ENCODE measurements at places on chromosomes 7 and 10. TPM values are rescaled to one million over a fixed set of nuclear protein-coding genes. Genes with fewer than 3 reads are reported as not detected.
A peak's percentile ranks its signal among the peaks of the same experiment; 100 is the strongest.

DNA sequence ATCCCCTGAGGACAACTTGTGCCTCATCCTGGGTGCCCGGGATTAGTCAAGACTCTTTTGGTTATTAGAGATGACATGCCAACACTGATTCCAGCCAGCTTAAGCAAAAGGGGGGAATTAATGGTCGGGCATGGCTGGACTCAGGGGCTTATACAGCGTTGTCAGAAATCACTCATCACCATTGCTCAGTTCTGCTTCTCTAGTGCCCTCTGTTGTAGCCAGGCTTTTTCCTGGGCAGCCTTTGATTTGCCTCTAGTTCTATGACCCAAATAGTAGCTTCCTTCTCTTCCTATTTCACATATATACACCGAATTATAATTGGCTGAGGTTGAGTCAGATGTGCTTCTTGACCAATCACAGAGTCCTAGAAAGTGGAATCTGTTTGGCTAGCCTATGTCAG, 192.0 kb upstream of the HABP2 start:
- H3K27me3 ChIP-seq: 0 out of 2 replicates have a peak, but pooled peaks cover 7% of the 10 kb centered on the region
- H3K4me1 ChIP-seq: peaks cover 13% of the 10 kb centered on the region
- no peak for DNase-seq
- no peaks in the 10 kb centered on the region for H3K36me3 ChIP-seq

GRCh38 chr7:76048668-76048988, 722 bp downstream of the MDH2 start:
- no peaks in the 10 kb centered on the region for H3K27me3 ChIP-seq
- H3K4me3 ChIP-seq: peak overlapping the region; percentile 95
- H3K27ac ChIP-seq: peak overlapping the region; percentile 97
- no peaks in the 10 kb centered on the region for H3K36me3 ChIP-seq

- peak; percentile 87 for DNase-seq
- peak overlapping the region; percentile 59 for H3K4me3 ChIP-seq
- H3K4me1 ChIP-seq: peaks cover 39% of the 10 kb centered on the region
- H3K36me3 ChIP-seq: no peaks in the 10 kb centered on the region
- no peaks in the 10 kb centered on the region for H3K27me3 ChIP-seq
These were observed 22.4 kb upstream of the SEMA3C start for GRCh38 chr7:80941208-80941758.

DNA sequence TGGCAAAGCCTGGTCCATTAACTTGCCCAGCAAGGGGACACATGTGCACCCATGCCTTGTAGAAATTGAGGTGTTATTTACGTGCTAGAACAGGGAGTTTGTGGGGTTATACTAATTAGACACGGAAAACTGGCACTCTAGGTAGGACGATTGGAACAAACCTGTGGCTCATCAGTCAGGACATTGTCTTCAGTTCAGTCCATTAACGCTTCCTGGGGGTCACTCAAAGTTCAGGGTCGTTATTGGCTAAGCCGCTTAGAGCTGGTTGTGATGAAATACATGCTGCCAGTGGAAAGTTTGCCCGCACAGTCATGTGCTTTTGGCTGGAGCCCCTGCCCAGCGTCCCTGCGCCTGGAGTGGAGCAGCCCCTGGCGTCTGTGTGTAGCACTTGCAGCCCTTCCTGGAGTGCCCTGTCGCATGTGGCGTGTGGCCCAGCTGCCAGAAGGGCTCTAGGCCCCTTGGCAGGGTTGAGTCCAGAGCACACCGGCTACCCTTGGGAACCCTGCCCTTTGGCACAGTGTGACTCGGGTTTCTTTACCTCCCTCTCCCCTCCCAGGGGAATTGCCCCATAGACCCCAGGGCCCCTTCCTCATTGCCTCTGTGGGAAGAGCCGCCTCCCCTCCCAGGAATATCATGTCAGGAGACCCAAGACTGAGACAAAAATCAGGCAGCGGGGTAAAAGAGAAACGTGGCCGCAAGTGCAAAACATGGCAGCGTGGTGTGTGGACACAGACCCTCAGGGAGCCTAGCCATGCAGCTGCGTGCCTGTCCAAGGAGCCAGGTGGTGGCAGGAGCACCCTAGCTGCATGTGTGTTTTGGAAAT, 9.8 kb downstream of the ZNF775 start:
- H3K27ac ChIP-seq: no peak overlapping the region
- H3K4me1 ChIP-seq: peaks cover 8% of the 10 kb centered on the region
- no peak overlapping the region for H3K4me3 ChIP-seq
- H3K27me3 ChIP-seq: no peaks in the 10 kb centered on the region
- H3K36me3 ChIP-seq: no peaks in the 10 kb centered on the region

- no peak overlapping the region for H3K27ac ChIP-seq
- H3K27me3 ChIP-seq: no peaks in the 10 kb centered on the region
- H3K4me1 ChIP-seq: peaks cover 26% of the 10 kb centered on the region
- H3K4me3 ChIP-seq: no peak overlapping the region
These were observed 128.5 kb upstream of the COL1A2 start for GRCh38 chr7:94266238-94266644.

DNA sequence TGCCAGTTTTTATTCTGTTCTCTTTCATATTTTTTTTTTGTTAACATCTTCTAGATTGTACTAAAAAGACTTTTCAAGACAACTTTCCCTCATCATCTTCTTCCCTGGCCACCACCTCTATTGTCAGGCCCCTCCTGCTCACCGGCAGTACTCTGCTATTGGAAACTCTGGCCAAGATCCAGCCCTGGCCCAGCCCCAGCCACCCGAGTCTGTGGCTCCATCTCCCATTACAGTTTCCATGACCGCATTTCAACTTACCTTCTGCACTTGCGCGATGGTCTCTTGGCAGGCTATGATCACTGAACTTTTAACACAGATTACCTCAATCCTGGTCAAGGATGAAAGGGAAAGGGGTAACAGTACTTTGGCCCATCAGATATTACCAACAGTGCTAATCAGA, 137.7 kb upstream of the POM121L12 start:
- H3K27ac ChIP-seq: no peak overlapping the region
- H3K27me3 ChIP-seq: no peaks in the 10 kb centered on the region
- DNase-seq: no peak
- H3K4me1 ChIP-seq: no peaks in the 10 kb centered on the region
- H3K4me3 ChIP-seq: no peak overlapping the region

DNA sequence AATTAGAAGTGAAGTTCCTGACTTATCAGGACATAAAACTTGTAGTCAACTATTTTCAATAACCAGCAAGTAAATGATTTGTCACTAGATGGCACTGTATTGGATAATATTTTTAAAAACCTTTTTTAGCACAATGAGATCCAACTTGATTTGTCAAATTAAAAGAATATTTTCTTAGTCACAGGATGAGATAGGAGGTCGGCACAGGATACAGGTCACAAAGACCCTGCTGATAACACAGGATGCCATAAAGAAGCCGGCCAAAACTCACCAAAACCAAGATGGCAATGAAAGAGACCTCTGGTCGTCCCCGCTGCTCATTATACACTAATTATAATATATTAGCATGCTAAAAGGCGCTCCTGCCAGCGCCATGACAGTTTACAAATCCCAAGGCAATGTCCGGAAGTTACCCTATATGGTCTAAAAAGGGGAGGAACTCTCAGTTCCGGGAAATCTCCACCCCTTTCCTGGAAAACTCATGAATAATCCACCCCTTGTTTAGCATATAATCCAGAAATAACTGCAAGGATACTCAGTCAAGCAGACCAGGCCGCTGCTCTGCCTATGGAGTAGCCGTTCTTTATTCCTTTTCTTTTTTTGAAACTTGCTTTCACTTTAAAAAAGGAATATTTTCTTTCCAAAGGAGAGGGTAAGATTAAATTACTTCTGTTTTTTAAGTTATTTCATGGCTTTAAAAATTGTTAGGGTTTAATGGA, 255.7 kb upstream of the MKLN1 start:
- no peaks in the 10 kb centered on the region for H3K27me3 ChIP-seq
- peaks cover 80% of the 10 kb centered on the region for H3K4me1 ChIP-seq
- H3K4me3 ChIP-seq: peak overlapping the region; percentile 51
- peak; percentile 70 for DNase-seq
- H3K27ac ChIP-seq: peak overlapping the region; percentile 78

- H3K27ac ChIP-seq: no peak overlapping the region
- H3K4me1 ChIP-seq: peaks cover 7% of the 10 kb centered on the region
- no peaks in the 10 kb centered on the region for H3K27me3 ChIP-seq
- peak; percentile 70 for DNase-seq
- H3K4me3 ChIP-seq: no peak overlapping the region
These were observed 13.1 kb upstream of the ASB4 start for GRCh38 chr7:95472581-95473161.

- peaks cover 41% of the 10 kb centered on the region for H3K4me1 ChIP-seq
- peak overlapping the region; percentile 10 for H3K4me3 ChIP-seq
- DNase-seq: peak; percentile 75
- H3K27me3 ChIP-seq: no peaks in the 10 kb centered on the region
- no peaks in the 10 kb centered on the region for H3K36me3 ChIP-seq
These were observed 24.8 kb upstream of the EIF5AL1 start for GRCh38 chr10:79487296-79488194.

- no peak overlapping the region for H3K27ac ChIP-seq
- H3K4me1 ChIP-seq: no peaks in the 10 kb centered on the region
- peaks cover 7% of the 10 kb centered on the region for H3K36me3 ChIP-seq
- no peak overlapping the region for H3K4me3 ChIP-seq
These were observed 205.4 kb upstream of the SH2B2 start for GRCh38 chr7:102081244-102081627.

GRCh38 chr7:80642871-80643270, 4.4 kb downstream of the CD36 start:
- H3K27ac ChIP-seq: no peak overlapping the region
- peaks cover 20% of the 10 kb centered on the region for H3K4me1 ChIP-seq
- H3K36me3 ChIP-seq: no peaks in the 10 kb centered on the region
- no peak overlapping the region for H3K4me3 ChIP-seq
- DNase-seq: no peak

DNA sequence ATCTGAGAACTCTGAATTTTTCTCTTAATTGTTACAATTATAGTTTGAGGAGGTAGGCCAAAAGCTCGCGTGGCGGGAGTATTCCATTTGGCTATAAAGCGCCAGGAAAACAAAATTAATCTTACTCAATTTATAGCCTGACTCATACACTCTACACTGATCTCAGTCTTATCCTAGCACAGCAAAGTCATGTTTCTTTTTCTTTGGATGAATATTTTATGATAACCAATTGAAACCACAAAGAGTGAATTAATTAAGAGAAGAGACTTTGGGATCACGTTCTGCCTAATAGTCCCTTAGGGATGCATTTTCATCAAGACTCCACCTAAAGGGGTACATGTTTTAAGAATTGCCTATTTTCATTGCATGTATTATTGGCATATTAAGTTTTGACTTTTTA, 420.8 kb downstream of the HGF start:
- no peaks in the 10 kb centered on the region for H3K4me1 ChIP-seq
- H3K36me3 ChIP-seq: no peaks in the 10 kb centered on the region
- no peak overlapping the region for H3K27ac ChIP-seq
- no peak overlapping the region for H3K4me3 ChIP-seq
- peak; percentile 23 for DNase-seq

GRCh38 chr7:2171855-2172254, 60.9 kb downstream of the MAD1L1 start:
- no peak for DNase-seq
- H3K27me3 ChIP-seq: no peaks in the 10 kb centered on the region
- no peak overlapping the region for H3K4me3 ChIP-seq
- no peaks in the 10 kb centered on the region for H3K36me3 ChIP-seq
- peaks cover 28% of the 10 kb centered on the region for H3K4me1 ChIP-seq
- H3K27ac ChIP-seq: no peak overlapping the region

GRCh38 chr7:30201161-30201666, 66.4 kb downstream of the MTURN start:
- H3K27me3 ChIP-seq: no peaks in the 10 kb centered on the region
- DNase-seq: no peak
- H3K36me3 ChIP-seq: no peaks in the 10 kb centered on the region

DNA sequence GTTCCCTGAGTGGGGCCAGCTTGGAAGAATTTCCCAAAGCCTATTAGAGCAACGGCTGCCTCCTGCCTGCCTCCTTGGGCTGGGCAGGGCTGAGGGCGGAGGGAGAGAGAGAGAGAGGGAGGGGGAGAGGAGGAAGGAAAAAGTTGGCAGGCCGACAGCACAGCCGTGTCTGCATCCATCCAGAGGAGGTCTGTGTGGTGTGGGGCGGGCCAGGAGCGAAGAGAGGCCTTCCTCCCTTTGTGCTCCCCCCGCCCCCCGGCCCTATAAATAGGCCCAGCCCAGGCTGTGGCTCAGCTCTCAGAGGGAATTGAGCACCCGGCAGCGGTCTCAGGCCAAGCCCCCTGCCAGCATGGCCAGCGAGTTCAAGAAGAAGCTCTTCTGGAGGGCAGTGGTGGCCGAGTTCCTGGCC, at the start of gene AQP1:
AQP1 (plus strand) TSS at position 293 of the 409 bp plus-strand sequence; CDS start at position 350, 57 bp downstream.
- no peak within 1 kb of the TSS for H3K4me3 ChIP-seq
- H3K36me3 ChIP-seq: no peaks in the 10 kb centered on the region
- H3K27ac ChIP-seq: no peak within 1 kb of the TSS
- peaks cover 31% of the 10 kb centered on the region for H3K4me1 ChIP-seq

- H3K4me3 ChIP-seq: no peak overlapping the region
- no peaks in the 10 kb centered on the region for H3K4me1 ChIP-seq
- no peaks in the 10 kb centered on the region for H3K36me3 ChIP-seq
- no peak for DNase-seq
These were observed 24.2 kb upstream of the PCBD1 start for GRCh38 chr10:70912556-70912955.

- peak overlapping the region; percentile 61 for H3K27ac ChIP-seq
- H3K4me1 ChIP-seq: peaks cover 59% of the 10 kb centered on the region
- H3K27me3 ChIP-seq: no peaks in the 10 kb centered on the region
- H3K4me3 ChIP-seq: peak overlapping the region; percentile 8
- DNase-seq: peak; percentile 68
These were observed 5.9 kb downstream of the STAM start for GRCh38 chr10:17649836-17650235.

GRCh38 chr7:35549781-35550180, 145.2 kb downstream of the HERPUD2 start:
- H3K4me3 ChIP-seq: no peak overlapping the region
- no peaks in the 10 kb centered on the region for H3K4me1 ChIP-seq

DNA sequence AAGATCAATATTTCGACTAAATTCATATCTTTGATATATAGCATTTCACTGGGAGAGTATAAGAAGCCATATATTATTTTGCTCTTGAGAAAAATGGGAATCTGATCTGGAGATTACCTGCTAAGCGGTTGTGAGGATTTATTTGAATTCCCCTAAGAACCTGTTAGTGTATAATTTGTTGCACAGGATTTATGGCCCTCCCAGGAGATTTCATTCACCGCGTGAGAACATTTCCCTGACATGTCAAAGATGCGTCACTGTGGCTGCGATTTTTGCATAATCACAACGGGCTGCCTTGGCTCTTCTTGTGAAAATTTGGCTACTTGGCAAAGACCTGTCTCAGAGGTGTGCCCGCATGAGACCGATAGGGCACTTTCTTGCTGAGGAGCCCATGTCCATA, 184.7 kb upstream of the PFKP start:
- no peaks in the 10 kb centered on the region for H3K4me1 ChIP-seq
- peak; percentile 6 for DNase-seq
- no peak overlapping the region for H3K4me3 ChIP-seq
- H3K27ac ChIP-seq: no peak overlapping the region

The ABCC2 gene
- under 0.01 TPM for total RNA-seq

The ATG9B gene
- total RNA-seq: not detected

The PGAM1 gene
- total RNA-seq: 1,144 TPM

The RPEL1 gene
- total RNA-seq: not detected

The EPO gene
- total RNA-seq: not detected

The IGF2BP3 gene
- 13.7 TPM for total RNA-seq

Measured in GM23248 (cell line).